ENCODE measurements at places on chromosomes 16 and 17. TPM values are rescaled to one million over a fixed set of nuclear protein-coding genes. Genes with fewer than 3 reads are reported as not detected.

The NPIPB6 gene
- total RNA-seq = 2.9 TPM

The ENKD1 gene
- 15.9 TPM for total RNA-seq

The PRAC1 gene
- 0.88 TPM for total RNA-seq

The FA2H gene
- not detected for total RNA-seq

The EFCAB13 gene
- 6.9 TPM for total RNA-seq

The RGS9 gene
- 0.36 TPM for total RNA-seq

The TBC1D3K gene
- total RNA-seq = not detected

The ALDH3A1 gene
- total RNA-seq = not detected

The CHRNE gene
- 1.4 TPM for total RNA-seq

The TAC4 gene
- total RNA-seq = not detected

GRCh38 chr16:2009164-2009711 is 383 bp downstream of the ZNF598 start:
- H3K27me3 ChIP-seq = no peaks in the 10 kb centered on the region
- peaks cover 29% of the 10 kb centered on the region for H3K4me1 ChIP-seq
- H3K36me3 ChIP-seq = no peaks in the 10 kb centered on the region

- no peak overlapping the region for H3K27ac ChIP-seq
- H3K4me1 ChIP-seq = peaks cover 11% of the 10 kb centered on the region
- H3K27me3 ChIP-seq = no peaks in the 10 kb centered on the region
- no peaks in the 10 kb centered on the region for H3K36me3 ChIP-seq
- peak; percentile 18 for DNase-seq
- no peak overlapping the region for H3K4me3 ChIP-seq
These were observed 17.1 kb downstream of the STX4 start for GRCh38 chr16:31050280-31051030.

DNA sequence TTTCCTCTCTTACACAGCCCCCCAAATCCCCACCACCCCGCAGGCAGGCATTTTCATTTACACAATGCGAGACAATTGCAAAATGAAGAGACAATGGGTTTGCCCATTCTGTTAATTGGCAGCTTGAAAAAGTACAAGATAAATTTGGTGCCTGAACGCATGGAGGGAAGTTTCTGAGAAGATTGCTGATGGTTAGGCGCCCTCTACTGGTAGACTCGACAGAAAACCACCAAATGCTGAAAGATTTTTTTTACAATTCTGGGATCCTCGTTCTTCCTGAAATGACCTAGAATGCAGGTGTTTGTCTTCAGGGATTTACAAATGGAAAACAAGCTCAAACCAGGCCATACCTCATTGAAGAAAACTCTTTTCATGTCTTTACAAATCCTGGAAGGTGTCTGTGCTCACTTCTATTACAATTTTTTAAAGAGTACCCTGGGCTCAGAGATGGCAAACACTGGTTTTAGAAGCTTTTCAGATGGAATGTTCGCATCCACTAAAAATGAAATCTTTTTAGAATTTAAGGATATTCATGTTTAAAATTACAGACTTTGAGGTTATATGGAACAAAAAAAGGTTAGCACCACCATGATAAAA is 338.5 kb downstream of the PMP22 start:
- peak; percentile 14 for DNase-seq
- no peaks in the 10 kb centered on the region for H3K36me3 ChIP-seq
- H3K4me1 ChIP-seq = peaks cover 7% of the 10 kb centered on the region
- no peaks in the 10 kb centered on the region for H3K27me3 ChIP-seq
- H3K27ac ChIP-seq = no peak overlapping the region

- peak; percentile 95 for DNase-seq
- no peak overlapping the region for H3K4me3 ChIP-seq
These were observed 1.5 kb upstream of the NTN3 start for GRCh38 chr16:2469399-2470233.

DNA sequence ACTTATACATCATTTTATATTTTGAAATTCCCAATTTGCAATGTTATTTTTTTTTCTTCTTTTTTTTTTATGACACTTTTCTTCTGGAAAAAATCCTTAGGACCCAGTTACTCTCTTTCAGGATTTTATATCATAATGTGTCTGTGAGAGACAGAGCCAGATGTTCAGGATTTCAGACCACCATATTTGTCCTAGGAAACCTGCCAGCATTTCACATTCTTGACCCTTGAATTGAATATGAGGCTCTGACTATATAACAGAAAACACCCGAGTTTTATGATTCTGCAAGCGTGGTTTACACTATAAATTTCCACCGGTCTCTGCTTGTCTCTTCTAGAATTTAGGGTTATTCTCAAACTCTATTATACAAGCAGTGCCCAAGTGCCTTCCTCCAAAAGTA is 621.0 kb downstream of the WWOX start:
- no peaks in the 10 kb centered on the region for H3K4me1 ChIP-seq
- DNase-seq = no peak
- no peak overlapping the region for H3K4me3 ChIP-seq
- no peaks in the 10 kb centered on the region for H3K27me3 ChIP-seq

DNA sequence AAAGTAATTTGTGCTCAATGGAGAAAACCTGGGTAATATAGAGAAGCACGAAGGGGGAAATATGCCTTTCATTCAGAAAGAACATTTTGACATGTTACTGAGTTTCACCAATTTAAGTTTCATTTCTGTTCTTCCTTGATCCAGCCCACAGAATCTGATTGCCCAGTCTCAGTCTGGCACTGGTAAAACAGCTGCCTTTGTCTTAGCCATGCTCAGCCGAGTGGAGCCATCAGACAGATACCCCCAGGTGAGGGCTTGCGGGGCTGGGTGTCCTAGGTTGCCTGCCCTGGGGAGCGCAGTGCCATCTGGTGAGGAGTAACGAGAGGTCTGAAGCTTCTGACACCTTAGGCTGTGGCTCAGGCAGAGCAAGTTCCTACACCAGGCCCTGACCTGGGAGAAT is 17.7 kb downstream of the DDX19A start:
- no peak overlapping the region for H3K27ac ChIP-seq
- peaks cover 76% of the 10 kb centered on the region for H3K36me3 ChIP-seq
- no peaks in the 10 kb centered on the region for H3K27me3 ChIP-seq

- H3K27me3 ChIP-seq = no peaks in the 10 kb centered on the region
- H3K27ac ChIP-seq = peak overlapping the region; percentile 63
- no peaks in the 10 kb centered on the region for H3K36me3 ChIP-seq
- H3K4me1 ChIP-seq = peaks cover 48% of the 10 kb centered on the region
- H3K4me3 ChIP-seq = no peak overlapping the region
These were observed 240.3 kb upstream of the GSE1 start for GRCh38 chr16:85372627-85373372.

- H3K27ac ChIP-seq = no peak overlapping the region
- H3K27me3 ChIP-seq = no peaks in the 10 kb centered on the region
- no peaks in the 10 kb centered on the region for H3K36me3 ChIP-seq
- no peaks in the 10 kb centered on the region for H3K4me1 ChIP-seq
- H3K4me3 ChIP-seq = no peak overlapping the region
These were observed 143.0 kb downstream of the FTO start for GRCh38 chr16:53846971-53847370.

- H3K4me3 ChIP-seq = no peak overlapping the region
- no peak for DNase-seq
- no peak overlapping the region for H3K27ac ChIP-seq
- no peaks in the 10 kb centered on the region for H3K27me3 ChIP-seq
These were observed 130.4 kb downstream of the C16orf78 start for GRCh38 chr16:49504023-49504364.

- H3K4me1 ChIP-seq = no peaks in the 10 kb centered on the region
- DNase-seq = no peak
- no peak overlapping the region for H3K27ac ChIP-seq
- no peaks in the 10 kb centered on the region for H3K27me3 ChIP-seq
These were observed 119.2 kb downstream of the RPTOR start for GRCh38 chr17:80663781-80664206.

DNA sequence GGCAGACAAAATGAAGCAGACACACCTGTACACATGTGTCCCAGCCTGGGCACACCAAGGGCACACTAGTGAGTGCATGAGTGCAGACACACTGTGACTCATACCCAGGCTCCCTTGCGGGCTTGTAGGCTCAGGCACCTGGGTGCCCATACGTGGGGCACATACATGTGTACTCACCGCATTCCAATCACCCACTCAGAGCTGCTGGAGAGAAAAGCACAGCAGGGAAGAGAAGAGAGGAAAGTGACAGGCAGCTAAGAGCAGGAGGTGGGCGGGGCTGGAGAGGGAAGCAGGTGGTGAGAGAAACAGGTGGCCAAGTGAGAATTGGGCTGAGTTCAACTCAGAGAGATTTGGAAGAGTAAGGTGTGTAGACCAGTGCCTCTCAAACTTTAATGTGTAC is 54.0 kb downstream of the TMEM132E start:
- H3K36me3 ChIP-seq = no peaks in the 10 kb centered on the region
- H3K4me1 ChIP-seq = no peaks in the 10 kb centered on the region
- H3K27me3 ChIP-seq = no peaks in the 10 kb centered on the region
- H3K27ac ChIP-seq = no peak overlapping the region

- H3K27me3 ChIP-seq = no peaks in the 10 kb centered on the region
- no peak overlapping the region for H3K27ac ChIP-seq
- H3K36me3 ChIP-seq = peaks cover 16% of the 10 kb centered on the region
- H3K4me1 ChIP-seq = peaks cover 12% of the 10 kb centered on the region
These were observed 7.7 kb downstream of the NKIRAS2 start for GRCh38 chr17:42027590-42027889.

DNA sequence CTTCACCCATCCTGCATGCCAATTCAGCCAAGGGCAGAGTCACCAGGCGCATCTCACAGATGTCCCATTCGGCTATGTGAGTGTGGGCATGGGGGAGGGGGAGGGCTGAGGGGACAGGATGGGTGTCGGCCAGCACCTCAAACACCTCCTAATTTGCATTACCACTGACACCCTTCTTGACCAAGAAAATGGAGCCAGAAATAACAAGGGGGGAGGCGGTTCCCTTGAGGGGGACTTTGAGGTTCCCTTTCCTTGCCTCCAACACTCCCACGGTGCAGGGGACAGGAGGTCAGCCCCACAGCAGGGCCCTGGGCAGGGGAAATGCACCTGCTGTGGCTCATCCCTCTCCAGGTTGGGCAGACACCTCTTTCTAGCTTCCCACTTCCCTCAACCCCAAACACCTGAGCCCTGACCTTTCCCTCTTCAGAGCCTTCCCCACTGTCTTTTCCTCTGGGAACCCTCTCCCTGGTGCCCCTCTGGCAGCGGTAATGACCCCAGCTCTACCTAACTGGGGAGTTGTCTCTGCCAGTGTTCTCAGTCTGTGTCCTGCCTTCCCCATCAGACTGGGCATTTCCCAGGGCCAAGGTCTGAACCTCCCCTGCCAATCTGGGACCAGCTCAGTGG is 18.2 kb upstream of the TBX21 start:
- peaks cover 31% of the 10 kb centered on the region for H3K4me1 ChIP-seq
- H3K36me3 ChIP-seq = no peaks in the 10 kb centered on the region
- no peak overlapping the region for H3K4me3 ChIP-seq
- no peak overlapping the region for H3K27ac ChIP-seq

GRCh38 chr16:35732046-35732810 is 2272.8 kb downstream of the TP53TG3F start:
- H3K36me3 ChIP-seq = no peaks in the 10 kb centered on the region
- H3K4me1 ChIP-seq = no peaks in the 10 kb centered on the region
- no peak overlapping the region for H3K27ac ChIP-seq
- DNase-seq = no peak

DNA sequence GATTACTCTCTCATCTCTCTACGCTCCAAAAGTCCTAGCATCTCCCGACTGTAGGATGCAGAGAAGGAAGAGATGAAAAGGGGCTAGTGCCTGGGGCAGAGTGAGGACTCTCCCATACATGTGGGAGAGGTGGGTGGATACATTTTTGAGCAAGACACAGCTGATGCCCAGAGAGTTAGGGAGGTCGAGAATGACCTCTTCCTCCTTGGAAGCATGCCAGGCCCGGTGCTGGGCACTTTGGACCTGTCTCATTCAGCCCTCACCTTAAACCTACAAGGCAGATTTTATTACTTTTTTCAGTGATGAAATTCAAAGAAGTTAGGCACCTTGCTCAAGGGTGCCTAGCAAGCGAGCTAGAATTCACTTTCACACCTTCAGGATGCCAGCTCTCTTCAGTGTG is 38.2 kb downstream of the WSCD1 start:
- H3K27me3 ChIP-seq = no peaks in the 10 kb centered on the region
- no peak for DNase-seq
- no peaks in the 10 kb centered on the region for H3K36me3 ChIP-seq
- no peaks in the 10 kb centered on the region for H3K4me1 ChIP-seq
- H3K27ac ChIP-seq = no peak overlapping the region

GRCh38 chr17:6392609-6393350 is 42.1 kb downstream of the AIPL1 start:
- H3K36me3 ChIP-seq = no peaks in the 10 kb centered on the region
- no peak overlapping the region for H3K27ac ChIP-seq
- DNase-seq = peak; percentile 59
- no peaks in the 10 kb centered on the region for H3K4me1 ChIP-seq

GRCh38 chr17:5283571-5284315 is 1.7 kb downstream of the RABEP1 start:
- no peaks in the 10 kb centered on the region for H3K27me3 ChIP-seq
- peak overlapping the region; percentile 78 for H3K4me3 ChIP-seq
- H3K4me1 ChIP-seq = peaks cover 19% of the 10 kb centered on the region
- DNase-seq = no peak
- no peak overlapping the region for H3K27ac ChIP-seq

- H3K27ac ChIP-seq = peak overlapping the region; percentile 52
- peak overlapping the region; percentile 59 for H3K4me3 ChIP-seq
- peaks cover 20% of the 10 kb centered on the region for H3K36me3 ChIP-seq
- H3K27me3 ChIP-seq = no peaks in the 10 kb centered on the region
These were observed 7.9 kb downstream of the PNPO start for GRCh38 chr17:47949197-47949759.

GRCh38 chr17:2745317-2746037 is 4.0 kb downstream of the CCDC92B start:
- H3K4me1 ChIP-seq = no peaks in the 10 kb centered on the region
- H3K4me3 ChIP-seq = no peak overlapping the region
- peaks cover 36% of the 10 kb centered on the region for H3K27me3 ChIP-seq

DNA sequence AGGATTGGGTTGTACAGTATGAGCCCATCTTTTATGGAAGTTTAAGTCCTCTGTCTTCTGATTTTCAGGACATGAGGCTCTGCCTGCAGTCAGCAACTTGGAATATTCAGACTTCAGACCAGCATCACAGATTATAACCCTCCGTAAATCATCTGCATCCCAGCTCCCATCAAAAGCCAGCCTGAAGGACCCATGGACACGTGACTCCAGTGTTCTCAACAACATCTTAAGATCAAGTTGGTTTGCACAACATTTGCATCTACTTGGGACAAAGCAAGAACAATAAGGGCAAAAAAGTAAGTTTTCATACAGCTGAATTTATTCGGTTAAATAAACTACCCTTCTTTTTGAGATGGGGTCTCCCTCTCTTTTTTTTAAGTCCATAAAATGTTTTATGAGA is 12.7 kb downstream of the TMC5 start:
- no peaks in the 10 kb centered on the region for H3K4me1 ChIP-seq
- no peak overlapping the region for H3K4me3 ChIP-seq
- no peaks in the 10 kb centered on the region for H3K27me3 ChIP-seq
- no peaks in the 10 kb centered on the region for H3K36me3 ChIP-seq
- H3K27ac ChIP-seq = no peak overlapping the region

- no peaks in the 10 kb centered on the region for H3K4me1 ChIP-seq
- no peaks in the 10 kb centered on the region for H3K27me3 ChIP-seq
- no peak overlapping the region for H3K27ac ChIP-seq
These were observed 220.7 kb downstream of the KCNJ2 start for GRCh38 chr17:70390049-70390448.

- H3K4me3 ChIP-seq = no peak overlapping the region
- no peak overlapping the region for H3K27ac ChIP-seq
- no peaks in the 10 kb centered on the region for H3K4me1 ChIP-seq
- no peaks in the 10 kb centered on the region for H3K36me3 ChIP-seq
- DNase-seq = no peak
- peaks cover 12% of the 10 kb centered on the region for H3K27me3 ChIP-seq
These were observed 9.2 kb upstream of the MSLN start for GRCh38 chr16:751152-752006.
